ENCODE measurements at places on chromosomes 1 and 21. TPM values are rescaled to one million over a fixed set of nuclear protein-coding genes. Genes with fewer than 3 reads are reported as not detected.

The LRRC53 gene
- not detected for total RNA-seq

The UBL4B gene
- not detected for total RNA-seq

The SLAMF9 gene
- total RNA-seq = not detected

The KDF1 gene
- 0.54 TPM for total RNA-seq

The TINAGL1 gene
- not detected for total RNA-seq

The OLFML2B gene
- not detected for total RNA-seq

The COQ8A gene
- 44.1 TPM for total RNA-seq

The SELP gene
- 12.1 TPM for total RNA-seq
